ENCODE measurements at places on chromosomes 3 and 15.

- DNase-seq = no peak
Measured at GRCh38 chr15:65342493-65342892, 35.3 kb downstream of the IGDCC3 start.

DNA sequence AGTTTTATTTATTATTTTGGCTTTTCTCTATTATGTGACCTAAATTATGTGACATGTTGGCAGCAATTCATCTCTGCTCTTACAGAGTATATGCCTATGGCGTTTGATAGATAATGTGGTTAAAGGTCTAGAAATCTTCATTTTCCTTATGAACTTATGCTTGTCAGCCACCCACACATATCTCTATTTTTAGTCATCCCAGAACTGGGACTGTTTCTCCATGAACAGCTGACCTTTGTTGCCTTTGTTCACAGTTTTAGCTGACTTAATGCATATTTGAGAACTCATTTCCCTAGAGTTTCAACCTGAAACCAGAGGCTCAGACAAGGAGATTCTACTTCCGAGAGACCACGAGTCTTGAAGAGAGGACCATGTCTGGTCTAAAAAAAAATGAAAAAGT, 176.5 kb downstream of the RAP2B start:
- no peak for DNase-seq

DNA sequence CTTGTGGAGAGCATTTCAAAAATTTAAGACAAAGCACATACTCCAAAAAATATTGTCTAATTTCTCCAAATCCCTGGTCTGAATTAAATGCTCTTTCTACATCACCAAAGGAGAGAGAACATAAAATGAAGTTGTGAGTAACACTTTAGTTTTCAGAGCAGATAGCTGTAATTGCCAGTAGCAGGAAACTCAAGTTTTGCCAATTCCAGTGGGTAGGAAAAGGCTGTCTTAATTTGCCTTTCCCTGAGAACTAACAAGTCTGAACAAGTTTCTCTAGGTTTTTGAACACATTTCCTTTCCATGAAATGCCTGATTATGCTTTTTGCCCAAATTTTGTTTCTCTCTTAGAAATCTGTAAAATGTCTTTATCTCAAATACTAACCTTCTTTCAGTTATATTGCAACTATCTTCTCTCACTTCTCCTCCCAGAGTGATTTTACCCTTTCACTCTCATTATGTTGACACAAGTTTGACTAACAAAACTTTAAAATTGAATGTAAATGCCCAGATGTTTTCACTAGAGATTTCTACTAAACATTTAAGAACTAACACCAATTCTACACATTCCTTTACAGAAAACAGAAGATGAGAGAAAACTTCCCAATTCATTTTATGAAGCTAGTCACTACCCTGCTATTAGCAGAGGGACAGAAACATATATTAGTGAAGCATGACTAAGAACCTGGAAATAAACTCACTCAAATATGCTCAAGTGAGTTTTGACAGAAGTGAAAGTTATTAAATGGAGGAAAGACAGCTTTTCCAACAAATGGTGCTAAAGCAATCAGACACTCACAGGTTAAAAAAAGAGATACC, 38.4 kb downstream of the RFX7 start:
- DNase-seq = no peak

GRCh38 chr15:64247906-64248541, 85.2 kb upstream of the PPIB start:
- no peak for DNase-seq

GRCh38 chr3:79086514-79086913, 681.3 kb downstream of the ROBO1 start:
- DNase-seq = no peak

All from effector CD8-positive, alpha-beta T cell (primary cell).